ENCODE measurements at places on chromosomes 5 and 9. TPM values are rescaled to one million over a fixed set of nuclear protein-coding genes. Genes with fewer than 3 reads are reported as not detected.

Gene MRPS2
- total RNA-seq: 11.6 TPM

Gene PCDHA9
- total RNA-seq: 0.26 TPM

Gene DCAF12
- total RNA-seq: 10.8 TPM

Gene TRPM3
- total RNA-seq: 0.50 TPM

Gene CDC20B
- total RNA-seq: not detected

Gene VAV2
- total RNA-seq: 17.7 TPM

Gene MED7
- total RNA-seq: 9.8 TPM

Gene DAPK1
- total RNA-seq: 18.5 TPM

Gene ANKRD18A
- total RNA-seq: not detected

Gene GRXCR2
- total RNA-seq: not detected

Gene HRCT1
- total RNA-seq: 1.2 TPM

Gene NRG2
- 0.51 TPM for total RNA-seq

Gene PCDHGA9
- total RNA-seq: 4.8 TPM

Gene PCDHB7
- total RNA-seq: 1.5 TPM

Gene LCN15
- total RNA-seq: not detected

Gene FREM1
- total RNA-seq: under 0.01 TPM

Gene SPINK13
- total RNA-seq: not detected

Gene FOXD4
- total RNA-seq: 0.26 TPM

Gene EIF4E1B
- not detected for total RNA-seq

Gene OR1J2
- 0.33 TPM for total RNA-seq

Gene EQTN
- not detected for total RNA-seq

Gene NHP2
- total RNA-seq: 85.7 TPM

Gene C9
- total RNA-seq: under 0.01 TPM

Gene CBY3
- total RNA-seq: not detected

Gene MLANA
- total RNA-seq: not detected

Gene PRR16
- total RNA-seq: 7.3 TPM

Gene PCDHGB1
- total RNA-seq: 3.1 TPM
